ENCODE measurements at places on chromosomes 3 and 15.

- no peak for DNase-seq
Measured at GRCh38 chr15:93664213-93664956, 567.0 kb upstream of the MCTP2 start.

GRCh38 chr15:59420108-59420507 is 17.9 kb upstream of the FAM81A start:
- no peak for DNase-seq

GRCh38 chr3:197758512-197758911 is 8.8 kb downstream of the FYTTD1 start:
- no peak for DNase-seq

DNA sequence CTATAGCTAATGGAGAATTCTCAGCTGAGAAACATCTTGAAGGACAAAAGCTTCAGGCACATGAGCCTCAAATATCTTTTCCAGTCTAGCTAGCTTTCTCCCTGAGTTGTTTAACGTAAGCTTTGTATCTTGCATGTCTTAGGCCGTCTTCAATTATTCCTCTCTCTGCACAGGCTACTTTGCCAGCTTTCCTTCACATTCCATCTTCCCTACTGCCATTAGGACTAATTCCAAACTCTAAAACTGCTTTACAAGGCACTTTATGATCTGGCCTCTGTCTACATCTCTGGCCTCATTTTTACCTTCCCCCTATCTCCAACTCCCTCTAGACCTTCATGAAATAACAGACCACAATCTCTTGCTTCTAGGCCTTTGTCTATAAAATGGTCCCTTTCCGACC is 171.4 kb downstream of the GREM1 start:
- DNase-seq: no peak

- DNase-seq: no peak
Measured at GRCh38 chr3:6542795-6543194, 318.1 kb upstream of the GRM7 start.

- DNase-seq: no peak
Measured at GRCh38 chr3:158640646-158641045, 3.7 kb upstream of the GFM1 start.

DNA sequence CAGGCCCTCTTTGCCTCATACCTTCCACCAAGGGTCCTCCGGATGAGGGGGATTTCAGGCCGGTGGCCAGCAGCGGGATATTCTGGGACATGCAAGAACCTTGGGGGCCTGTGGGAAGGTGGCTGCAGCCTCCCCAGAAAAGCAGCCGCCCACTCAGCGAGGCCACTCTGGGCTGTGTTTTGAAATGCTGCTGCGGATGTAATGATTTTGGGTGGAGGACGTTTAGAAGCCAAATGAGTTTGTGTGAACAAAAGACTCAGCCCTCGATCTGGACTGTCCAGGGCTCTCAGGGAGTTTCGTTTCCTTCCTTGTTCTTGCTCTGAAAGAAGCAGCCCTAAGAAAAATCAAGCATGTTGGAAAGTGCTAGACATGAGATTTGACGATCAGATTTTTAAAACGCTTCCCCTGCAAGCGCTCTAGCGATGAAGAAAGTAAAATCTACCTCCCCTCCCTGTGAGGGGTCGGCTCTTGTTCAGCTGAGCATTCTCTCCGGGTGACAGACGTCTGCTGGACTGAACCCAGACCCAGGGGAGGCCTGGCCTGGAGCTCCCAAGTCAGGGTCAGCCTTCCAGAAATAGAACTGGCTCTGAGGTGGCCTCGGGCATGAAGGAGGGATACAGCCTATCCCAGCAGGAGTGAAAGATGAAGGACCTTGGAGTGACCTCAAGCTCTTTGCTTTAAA is 12.9 kb downstream of the HEG1 start:
- no peak for DNase-seq

- no peak for DNase-seq
Measured at GRCh38 chr15:23069496-23070166, 30.3 kb upstream of the TUBGCP5 start.

Measured in activated naive CD8-positive, alpha-beta T cell treated with anti-CD3 and anti-CD28 coated beads for 36 hours (primary cell).